ENCODE measurements at places on chromosomes 2 and 18. TPM values are rescaled to one million over a fixed set of nuclear protein-coding genes. Genes with fewer than 3 reads are reported as not detected.
A peak's percentile ranks its signal among the peaks of the same experiment; 100 is the strongest.

- DNase-seq = no peak
These were observed 213.2 kb downstream of the HDAC4 start for GRCh38 chr2:239187464-239188253.

GRCh38 chr2:28457237-28457636, 38.6 kb upstream of the PLB1 start:
- DNase-seq = no peak

- DNase-seq = peak; percentile 63
These were observed 110.7 kb upstream of the EFEMP1 start for GRCh38 chr2:56034258-56034657.

Gene RNF181
- total RNA-seq = 170 TPM

Gene RTP5
- not detected for total RNA-seq
